ENCODE measurements at places on chromosomes 6 and 20.

- no peak for DNase-seq
Measured at GRCh38 chr6:87897663-87898062, 150.0 kb upstream of the SPACA1 start.

- DNase-seq, result no peak
Measured at GRCh38 chr6:54194067-54194466, 82.8 kb downstream of the MLIP start.

DNA sequence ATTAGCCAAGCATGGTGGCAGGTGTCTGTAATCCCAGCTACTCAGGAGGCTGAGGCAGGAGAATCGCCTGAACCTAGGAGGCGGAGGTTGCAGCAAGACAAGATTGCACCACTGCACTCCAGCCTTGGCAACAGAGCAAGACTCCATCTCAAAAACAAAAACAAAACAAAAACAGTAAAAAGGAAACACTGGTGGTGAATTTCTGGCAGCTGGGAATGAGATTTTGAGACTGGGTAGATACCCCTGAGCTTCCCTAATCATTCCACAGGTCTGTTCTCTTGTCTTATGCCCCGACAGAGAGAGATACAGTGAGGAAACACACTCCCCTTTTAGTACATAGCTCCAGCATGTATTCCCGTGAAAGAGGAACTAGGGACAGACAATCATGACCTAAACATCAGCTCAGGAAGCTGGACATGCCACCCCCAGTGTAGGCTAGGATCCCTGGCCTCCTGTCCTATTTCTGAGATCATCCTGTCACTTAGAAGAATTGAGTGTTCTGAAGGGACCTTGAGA, 9.6 kb downstream of the MAN1A1 start:
- no peak for DNase-seq

GRCh38 chr6:169342710-169343109, 89.1 kb upstream of the THBS2 start:
- no peak for DNase-seq

GRCh38 chr6:131877999-131878789, 70.4 kb downstream of the ENPP1 start:
- DNase-seq, result no peak

- no peak for DNase-seq
Measured at GRCh38 chr6:12102350-12102749, 90.2 kb downstream of the HIVEP1 start.

- no peak for DNase-seq
Measured at GRCh38 chr20:11654766-11655165, 262.9 kb upstream of the BTBD3 start.

DNA sequence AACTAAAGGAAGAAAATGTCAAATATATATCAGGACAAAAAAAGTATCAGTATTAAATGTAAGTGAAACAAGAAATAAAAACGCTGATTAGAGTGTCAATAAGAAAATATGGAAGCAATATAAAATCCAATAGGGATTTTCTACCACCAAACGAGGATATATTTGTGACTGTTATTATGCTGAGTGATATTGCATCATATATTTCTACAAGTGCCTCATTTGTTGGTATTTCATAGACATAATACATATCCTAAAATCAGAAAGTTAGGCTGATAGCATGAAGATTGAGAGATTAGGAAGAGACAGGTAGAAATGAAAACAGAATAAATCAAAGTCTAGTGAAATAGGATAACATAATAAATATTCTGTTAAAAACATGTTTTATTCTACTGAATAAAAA, 429.2 kb upstream of the IRAK1BP1 start:
- DNase-seq, result no peak

DNA sequence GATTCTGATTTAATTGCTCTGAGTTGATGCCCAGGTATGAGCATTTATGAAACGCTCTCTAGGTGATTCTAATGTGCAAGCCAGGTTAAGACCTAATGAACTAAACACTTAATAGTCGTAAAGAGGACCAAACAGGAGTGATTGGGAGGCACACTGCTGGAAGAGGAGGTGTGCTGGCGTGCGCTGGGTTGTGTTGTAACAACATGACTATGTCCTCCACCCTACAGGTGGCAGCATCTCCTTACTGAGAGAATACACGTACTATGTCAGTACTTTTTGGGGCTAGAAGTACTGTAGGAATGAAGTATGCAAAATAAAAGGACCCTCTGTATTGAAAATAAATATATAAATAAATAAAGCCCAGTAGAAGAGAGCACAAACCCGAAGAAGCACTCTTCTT, 11.9 kb downstream of the C6orf89 start:
- no peak for DNase-seq

DNA sequence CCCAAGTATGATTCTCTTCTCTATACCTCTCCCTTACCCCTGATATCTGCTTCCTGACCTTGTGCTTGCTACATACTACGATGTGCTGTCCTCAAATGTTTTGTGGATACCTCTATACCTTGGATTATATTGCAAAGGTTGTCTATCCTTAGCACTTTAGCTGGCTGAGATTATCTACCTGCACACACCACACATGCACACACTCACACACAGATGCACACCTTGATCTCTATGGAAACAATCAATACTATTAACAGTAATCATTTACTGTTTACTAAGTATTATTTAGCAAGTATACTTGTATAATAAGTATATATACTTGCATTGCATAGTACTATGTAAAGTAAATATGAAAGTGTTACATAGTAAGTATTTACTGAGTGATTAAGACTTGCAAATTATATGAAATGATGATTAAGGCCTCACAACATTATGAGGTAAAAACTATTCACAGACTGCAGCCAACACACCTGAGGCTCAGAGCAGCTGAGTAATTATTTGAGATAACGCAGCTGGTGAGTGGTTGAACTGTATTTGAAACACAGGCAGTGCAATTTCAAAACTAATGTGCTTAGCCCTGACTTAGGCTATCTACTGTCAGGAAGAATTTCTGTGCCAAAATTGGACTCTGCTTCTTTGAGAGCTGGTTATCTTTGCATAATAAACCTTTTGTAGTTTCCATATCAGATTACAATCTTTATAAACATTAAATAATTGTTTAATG, 699.9 kb downstream of the FRK start:
- DNase-seq, result no peak

DNA sequence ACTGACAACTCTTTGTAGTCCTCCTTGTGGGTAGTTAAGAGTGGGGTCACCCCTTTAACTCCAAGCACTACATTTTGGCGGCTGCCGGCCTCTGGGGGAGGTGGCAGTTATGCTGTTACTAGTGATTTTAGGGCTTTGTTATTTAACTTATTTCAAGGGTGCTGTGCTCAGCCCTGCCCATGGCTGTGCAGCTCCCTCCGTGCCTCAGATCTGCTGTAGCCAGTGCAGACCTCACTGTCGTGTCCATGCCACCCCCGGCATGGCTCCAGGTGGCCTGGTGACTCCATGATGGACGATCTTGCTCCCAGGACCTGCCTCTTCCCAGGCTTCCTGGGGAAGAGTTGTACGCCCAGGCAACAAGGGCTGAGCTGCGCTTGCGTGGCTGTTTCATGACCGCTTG, 15.4 kb downstream of the UQCC2 start:
- no peak for DNase-seq

- DNase-seq, result no peak
Measured at GRCh38 chr6:83192456-83192855, 609 bp downstream of the PGM3 start.

DNA sequence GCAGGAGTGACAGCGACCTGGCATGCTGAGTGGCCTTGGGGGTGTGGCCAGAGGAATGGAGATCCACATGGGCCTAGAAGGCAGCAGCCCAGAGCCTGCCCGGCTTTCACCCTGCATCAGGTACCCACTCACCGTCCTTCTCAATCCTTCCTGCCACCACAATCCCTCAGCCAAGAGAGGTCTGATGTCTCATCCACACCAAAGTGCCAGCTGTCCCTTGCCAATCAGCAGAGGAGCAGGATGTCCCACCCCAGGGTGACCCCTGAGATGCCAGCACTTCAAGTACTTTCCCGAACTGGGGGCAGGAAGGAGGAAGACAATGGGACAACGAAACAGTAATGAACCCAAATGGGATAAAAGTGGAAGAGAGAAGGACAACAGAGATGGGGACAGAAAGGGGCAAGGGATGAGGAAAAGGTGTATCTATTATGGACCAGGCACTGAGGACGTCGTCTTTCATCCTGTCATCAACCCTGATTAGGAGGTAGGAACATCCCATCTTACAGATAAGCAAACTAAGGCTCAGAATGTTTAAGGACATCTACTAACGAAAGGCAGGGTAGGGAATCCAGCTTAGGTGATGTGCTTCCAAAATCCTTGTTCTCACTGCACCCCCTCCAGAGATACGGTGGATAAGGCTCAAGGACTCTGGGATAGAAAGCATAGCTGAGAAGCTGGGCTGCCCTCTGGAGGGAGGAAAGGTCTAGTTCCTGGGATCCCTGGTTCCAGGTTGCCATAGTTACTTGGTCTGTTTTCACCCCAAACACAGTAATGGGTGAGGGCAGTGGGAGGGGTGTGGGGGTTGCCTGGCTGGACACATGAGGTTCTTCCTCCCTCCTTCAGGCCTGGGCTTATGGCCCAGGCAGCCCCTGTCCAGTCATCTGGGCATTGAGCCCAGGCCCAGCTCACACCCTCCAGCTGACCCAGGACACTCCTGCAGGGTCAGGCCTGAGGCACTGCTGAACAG, 4.5 kb upstream of the TNXB start:
- no peak for DNase-seq

GRCh38 chr6:134117409-134117808, 65.0 kb upstream of the SLC2A12 start:
- DNase-seq, result no peak

DNA sequence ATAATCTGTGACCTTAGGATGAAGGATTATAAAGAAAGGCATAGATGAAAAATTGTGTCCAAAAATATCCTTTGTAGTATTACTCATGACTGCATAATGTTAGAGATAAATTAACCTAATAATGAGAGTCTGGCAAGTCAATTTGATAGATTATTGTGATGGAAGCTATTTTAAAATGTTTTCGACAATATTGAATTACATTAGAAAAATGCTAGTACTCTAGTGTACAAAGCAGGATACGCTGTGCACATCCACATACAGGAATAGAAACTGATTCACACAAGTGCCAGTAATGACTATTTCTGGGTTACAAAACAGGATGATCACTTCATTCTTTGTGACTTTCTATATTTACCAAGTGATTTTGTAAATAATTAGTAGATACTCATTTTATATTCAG, 3.3 kb downstream of the SLC17A2 start:
- DNase-seq, result no peak

DNA sequence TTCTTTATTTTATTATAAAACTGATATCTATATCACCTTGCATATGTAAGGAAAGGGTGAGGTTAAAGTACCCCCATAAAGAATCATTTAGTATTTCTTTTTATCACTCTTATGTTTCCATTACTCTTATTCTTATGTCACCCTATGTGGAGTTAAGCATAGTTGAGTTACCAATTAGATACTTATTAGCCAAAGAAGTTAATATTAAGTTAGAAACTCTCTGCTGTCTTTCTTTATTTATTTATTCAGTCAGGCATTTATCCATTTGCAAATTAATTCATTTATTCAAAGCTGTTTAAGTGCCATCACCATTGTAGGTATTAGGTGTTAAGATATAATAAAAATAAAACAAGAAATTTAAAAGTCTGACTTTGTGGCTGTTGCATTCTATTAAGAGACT, 1279.1 kb upstream of the CITED2 start:
- no peak for DNase-seq

- DNase-seq, result peak; percentile 78
Measured at GRCh38 chr6:112180095-112180820, 74.1 kb downstream of the LAMA4 start.

GRCh38 chr6:23523771-23524170, 602.2 kb upstream of the NRSN1 start:
- DNase-seq, result peak; percentile 33

DNA sequence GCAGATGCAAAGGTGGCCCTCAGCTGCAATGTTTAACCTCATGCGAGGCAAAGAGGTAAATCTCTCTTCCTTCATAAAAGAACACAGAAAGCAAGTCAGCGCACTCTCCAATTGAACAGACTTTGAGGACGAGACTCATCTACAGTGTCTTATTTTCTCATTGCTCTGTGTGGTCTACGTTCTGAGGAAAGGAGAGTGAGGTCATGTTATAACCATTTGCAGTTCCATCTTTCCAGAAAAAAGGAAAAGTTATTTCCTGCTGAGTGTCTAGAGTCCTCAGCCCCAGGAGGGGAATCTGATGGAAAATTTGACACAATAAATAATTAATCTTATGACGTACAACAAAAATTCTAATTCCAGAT, 35.6 kb upstream of the THBS2 start:
- no peak for DNase-seq

DNA sequence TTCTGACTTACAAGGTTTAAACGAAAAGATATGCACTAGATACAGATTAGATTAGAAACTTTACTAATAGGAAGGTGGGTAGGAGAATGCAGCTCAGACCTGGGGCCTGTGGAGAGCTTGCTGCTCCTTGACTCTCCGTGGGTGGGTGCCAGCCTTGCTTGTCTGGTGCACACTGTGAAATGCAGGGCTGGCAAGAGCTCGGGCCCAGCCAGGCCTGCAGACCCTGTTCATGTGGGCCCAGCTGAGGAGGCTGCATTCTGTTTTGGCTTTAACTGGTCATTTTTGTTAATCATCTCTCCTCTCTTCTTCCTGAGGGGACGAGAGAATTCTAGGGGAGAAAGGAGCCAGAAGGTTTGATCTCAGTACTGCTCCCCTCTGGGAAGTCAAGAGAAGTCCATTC, 325.4 kb downstream of the QKI start:
- DNase-seq, result no peak

- no peak for DNase-seq
Measured at GRCh38 chr20:10591946-10592521, 81.8 kb downstream of the JAG1 start.

GRCh38 chr6:67391955-67392354, 1243.1 kb upstream of the ADGRB3 start:
- no peak for DNase-seq

GRCh38 chr6:93962566-93962965, 543.2 kb upstream of the EPHA7 start:
- DNase-seq, result no peak

GRCh38 chr20:59688999-59689398, 84.7 kb downstream of the PHACTR3 start:
- no peak for DNase-seq

DNA sequence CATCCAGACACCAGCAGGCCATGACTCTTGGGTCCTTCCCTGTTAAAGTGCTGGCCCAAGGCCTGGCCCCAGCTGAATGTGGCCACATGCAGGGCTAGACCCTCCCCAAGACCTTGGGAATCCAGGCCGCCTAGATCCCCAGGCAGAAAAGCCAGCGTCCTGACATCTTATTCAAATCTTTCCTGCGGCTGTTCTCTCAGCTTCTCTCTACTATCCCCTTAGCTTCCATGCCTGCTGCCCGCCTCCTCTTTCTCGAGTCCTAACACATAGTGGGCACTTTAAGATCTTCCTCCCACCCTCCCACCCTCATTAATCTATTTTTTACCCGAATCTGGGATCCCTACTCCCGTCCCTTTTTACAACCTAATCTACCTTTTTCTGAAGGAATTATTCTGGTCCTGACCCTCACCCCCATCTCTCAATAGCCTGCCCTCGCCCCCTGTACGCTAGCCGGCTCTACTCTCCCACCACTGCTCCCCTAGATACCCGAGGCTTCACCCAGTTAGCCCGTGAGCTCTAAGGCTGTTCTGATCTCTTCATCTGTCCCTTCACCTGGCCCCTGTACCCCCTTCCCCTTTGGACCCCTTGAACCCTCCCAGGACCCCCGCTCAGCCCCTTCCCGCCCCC, at the start of gene CCHCR1:
Gene CCHCR1, minus strand, starts transcription at position 290 of the 627 bp plus-strand sequence. Its CDS starts 202 bp downstream, at position 88.
- no peak for DNase-seq

Measured in NCI-H1694 treated with DMSO at 0.1 percent for 48 hours (cell line).